ENCODE measurements at places on chromosomes 2 and 18.

DNA sequence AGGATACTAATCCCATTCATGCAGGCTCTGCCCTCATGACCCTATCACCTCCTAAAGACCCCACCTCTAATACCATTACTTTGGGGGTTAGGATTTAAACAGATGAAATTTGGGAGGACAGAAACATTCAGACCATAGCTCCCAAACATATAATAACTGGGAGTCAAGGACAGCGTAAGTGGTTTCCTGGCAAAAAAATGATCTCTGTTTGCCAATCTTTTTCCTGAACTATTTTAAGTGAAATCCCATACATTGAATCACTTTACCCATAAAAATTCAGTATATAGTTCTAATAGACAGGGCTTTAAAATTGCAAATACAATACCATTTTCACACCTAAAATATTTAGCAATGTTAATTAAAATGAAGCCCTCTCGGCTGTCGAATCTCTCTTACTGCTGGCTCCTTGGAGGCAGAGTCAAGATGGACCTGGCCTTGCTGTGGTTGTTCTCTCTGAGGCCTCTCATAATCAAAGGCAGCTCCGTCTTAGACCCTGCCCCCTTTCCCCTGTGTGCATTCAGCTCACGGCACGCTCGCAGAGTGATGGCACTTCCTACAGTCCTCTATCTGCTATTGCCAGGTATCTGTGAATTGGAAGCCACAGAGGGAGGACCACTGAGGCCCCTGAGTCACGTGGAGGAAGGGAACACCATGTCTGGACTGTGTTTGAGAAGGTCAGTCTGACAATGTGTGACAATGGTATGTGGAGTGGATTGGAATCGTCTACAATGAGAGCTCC lies 132.3 kb downstream of the UXS1 start:
- DNase-seq, result no peak

- DNase-seq, result peak; percentile 46
Observed at GRCh38 chr2:68771211-68771751, 36.7 kb downstream of the ARHGAP25 start.

DNA sequence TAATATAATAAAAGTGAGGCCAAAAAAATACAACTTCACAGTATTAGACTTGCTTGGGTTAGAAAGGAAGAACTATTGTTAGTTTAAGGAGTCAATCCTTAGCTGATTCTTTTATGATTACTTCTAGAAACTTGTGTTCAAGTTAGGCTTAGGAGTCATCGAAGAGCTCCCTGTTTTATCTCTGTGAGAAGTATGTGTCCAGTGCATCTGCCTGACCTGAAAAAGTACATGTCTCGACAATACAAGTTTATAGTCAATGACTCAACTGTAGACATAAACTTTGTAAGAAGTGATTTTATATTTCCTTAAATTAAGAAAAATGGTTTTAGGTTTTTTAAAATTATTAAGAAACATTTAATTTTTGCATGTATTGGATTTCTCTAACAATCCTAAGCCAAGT lies 571.2 kb downstream of the ZEB2 start:
- no peak for DNase-seq

- DNase-seq, result peak; percentile 45
Observed at GRCh38 chr2:30147196-30147714, 448 bp downstream of the YPEL5 start.

GRCh38 chr2:12504443-12504842 lies 212.3 kb upstream of the TRIB2 start:
- DNase-seq, result no peak

GRCh38 chr2:96325884-96326255 lies 753 bp downstream of the ITPRIPL1 start:
- DNase-seq, result no peak

GRCh38 chr2:36701391-36701795 lies 4.9 kb downstream of the VIT start:
- no peak for DNase-seq

GRCh38 chr2:108554528-108554927 lies 20.3 kb downstream of the LIMS1 start:
- no peak for DNase-seq

DNA sequence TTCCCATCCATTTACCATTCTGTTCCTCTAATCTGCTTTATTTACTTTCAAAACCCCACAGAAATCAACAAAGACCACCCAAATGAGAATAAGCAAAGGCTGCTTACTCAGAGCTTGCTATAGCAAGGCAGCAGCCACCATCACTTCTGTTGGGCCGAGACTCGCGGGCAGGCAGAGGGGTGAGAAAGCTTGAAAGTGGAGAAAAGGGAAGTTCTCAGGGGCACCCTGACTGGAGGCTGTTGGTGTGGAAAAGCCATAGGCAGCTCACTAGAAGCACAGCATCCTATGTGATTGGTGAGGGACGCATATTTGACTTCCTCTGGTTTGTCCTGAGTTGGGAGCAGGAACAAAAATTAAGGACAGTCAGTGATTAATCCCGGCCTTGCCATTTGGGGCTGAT lies 269.7 kb upstream of the THSD7B start:
- no peak for DNase-seq

- DNase-seq, result no peak
Observed at GRCh38 chr2:226971084-226971483, 135.2 kb downstream of the RHBDD1 start.

DNA sequence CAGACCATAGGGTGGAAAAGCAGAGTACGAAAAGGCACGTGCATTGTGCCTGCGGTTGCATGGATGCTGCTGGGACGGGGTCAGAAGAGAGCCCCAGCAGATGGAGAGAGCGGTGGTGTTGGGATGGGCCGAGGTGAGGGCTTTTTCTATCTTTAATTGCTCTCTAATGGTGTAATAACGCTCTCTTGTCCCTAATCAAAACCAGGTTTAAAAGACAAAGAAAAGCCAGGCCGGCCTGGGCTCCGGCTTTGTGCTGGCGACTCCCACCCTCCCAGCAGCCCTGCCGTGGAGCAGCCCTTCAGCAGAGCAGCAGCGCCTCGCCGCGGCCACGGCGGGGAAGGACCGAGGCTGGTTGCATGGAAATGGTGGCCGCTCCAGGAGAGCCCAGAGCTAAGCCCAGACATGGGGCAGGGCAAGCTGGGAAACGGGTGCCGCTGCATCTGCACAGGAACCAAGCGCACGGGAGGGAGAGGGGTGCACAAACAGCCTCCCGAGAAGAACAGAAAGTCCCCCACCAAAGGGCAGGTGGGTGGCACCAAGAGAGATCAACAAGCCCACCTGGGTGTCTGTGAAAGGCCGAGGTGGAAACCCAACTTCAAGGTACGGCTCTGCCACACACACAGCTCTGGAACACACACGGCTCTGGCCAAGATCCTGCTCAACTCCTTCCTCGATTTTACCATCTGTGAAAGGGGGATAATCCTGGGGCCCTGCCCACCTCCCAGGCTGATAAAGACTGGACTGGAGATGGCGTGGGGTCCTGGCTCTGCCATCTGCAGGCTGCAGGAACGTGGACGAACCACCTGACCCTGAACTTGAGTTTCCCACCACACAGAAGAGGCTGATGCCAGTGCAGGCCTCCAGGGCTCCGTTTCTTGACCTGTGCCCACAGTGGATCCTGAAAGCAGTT lies 15.0 kb downstream of the HS1BP3 start:
- DNase-seq, result peak; percentile 89

DNA sequence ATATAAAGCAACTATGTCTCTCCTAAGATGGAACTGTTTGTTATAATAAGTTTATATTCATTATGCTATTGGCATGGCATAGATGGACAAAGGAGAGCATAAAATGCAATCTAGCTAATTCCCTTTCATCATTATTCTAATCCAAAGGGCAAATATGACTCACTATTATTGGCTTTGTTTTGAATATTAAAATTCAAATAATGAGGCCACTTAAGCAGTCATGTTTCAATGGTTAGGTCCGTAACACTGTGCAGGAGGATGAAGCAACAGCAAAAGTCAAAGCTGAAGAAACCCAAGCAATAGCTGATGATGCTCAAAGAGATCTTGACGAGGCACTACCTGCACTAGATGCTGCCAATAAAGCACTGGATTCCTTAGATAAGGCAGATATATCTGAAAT lies 177.1 kb downstream of the TRABD2A start:
- no peak for DNase-seq

- no peak for DNase-seq
Observed at GRCh38 chr2:25255745-25256487, 85.8 kb downstream of the DNMT3A start.

GRCh38 chr18:45106331-45106774 lies 425.7 kb downstream of the SETBP1 start:
- DNase-seq, result peak; percentile 9

DNA sequence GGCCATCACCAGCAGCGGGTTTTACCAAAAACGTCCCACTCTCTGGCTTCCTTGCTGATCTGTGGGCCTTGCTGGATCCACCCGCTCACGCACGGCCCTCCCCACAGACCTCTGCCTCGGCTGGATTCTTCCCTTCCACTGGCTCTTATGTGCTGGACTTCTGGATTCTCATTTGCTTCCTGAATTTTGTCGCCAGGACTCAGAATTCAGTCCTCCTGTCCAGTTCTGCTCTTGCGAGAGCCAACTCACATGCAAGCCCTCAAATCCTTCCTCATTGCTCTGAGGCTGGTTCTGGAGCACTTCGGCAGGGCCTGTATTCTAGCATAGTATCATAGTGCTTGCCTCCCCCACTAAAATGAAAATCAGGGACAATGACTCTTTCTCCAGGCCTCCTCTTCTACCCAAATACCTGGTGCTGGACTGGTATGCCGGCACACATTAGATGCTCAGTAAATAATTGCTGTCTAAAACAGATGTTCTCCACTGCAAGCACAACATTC lies 115.5 kb downstream of the ATL2 start:
- DNase-seq, result no peak

DNA sequence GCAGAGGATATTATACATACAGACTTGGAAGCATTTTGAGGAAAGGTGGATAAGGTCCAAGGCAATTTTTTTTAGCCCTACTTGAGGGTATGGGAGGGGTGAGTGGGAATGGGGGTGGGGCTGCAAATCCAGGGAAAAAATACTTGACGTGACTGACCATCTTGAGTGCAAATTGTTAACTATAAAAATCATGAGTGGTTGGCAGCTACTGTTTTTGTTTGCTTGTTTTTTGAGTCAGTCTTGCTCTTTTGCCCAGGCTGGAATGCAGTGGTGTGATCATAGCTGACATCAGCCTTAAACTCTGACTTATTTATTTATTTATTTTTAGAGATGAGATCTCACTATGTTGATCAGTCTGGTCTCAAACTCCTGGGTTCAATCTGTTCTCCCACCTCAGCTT lies 458.8 kb downstream of the PIK3C3 start:
- DNase-seq, result no peak

GRCh38 chr2:34266908-34267697 lies 668.0 kb upstream of the FAM98A start:
- no peak for DNase-seq

GRCh38 chr2:133906926-133907325 lies 338.7 kb upstream of the NCKAP5 start:
- no peak for DNase-seq

DNA sequence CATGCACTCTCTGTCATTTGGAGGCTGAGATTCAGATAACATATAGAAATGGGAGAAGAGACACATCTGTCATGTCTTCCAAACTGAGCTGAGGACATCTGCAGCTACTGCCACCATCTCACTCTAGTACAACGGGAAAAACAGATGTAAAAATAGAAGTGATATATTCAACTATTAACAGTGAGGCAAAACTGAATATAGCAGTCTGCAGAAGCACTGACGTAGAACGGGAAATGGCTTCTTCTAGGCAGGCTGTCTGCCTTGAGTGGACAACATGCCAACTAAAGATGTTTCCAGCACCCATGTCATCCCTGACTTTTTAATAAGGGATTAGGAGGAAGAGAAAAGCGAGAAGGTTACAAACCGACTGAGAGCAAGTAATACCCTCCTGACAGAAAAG lies 51.6 kb downstream of the MRPL33 start:
- DNase-seq, result no peak

GRCh38 chr2:169464466-169464865 lies 14.8 kb upstream of the BBS5 start:
- no peak for DNase-seq

GRCh38 chr18:67651438-67651837 lies 134.9 kb upstream of the DSEL start:
- DNase-seq, result no peak

GRCh38 chr2:16394072-16394985 lies 271.3 kb downstream of the CYRIA start:
- no peak for DNase-seq

GRCh38 chr18:52130624-52131301 lies 209.2 kb upstream of the DCC start:
- DNase-seq, result no peak

GRCh38 chr2:33573657-33574056 lies 25.4 kb downstream of the FAM98A start:
- DNase-seq, result no peak

GRCh38 chr2:109322111-109322510 lies 193.1 kb downstream of the SH3RF3 start:
- no peak for DNase-seq

DNA sequence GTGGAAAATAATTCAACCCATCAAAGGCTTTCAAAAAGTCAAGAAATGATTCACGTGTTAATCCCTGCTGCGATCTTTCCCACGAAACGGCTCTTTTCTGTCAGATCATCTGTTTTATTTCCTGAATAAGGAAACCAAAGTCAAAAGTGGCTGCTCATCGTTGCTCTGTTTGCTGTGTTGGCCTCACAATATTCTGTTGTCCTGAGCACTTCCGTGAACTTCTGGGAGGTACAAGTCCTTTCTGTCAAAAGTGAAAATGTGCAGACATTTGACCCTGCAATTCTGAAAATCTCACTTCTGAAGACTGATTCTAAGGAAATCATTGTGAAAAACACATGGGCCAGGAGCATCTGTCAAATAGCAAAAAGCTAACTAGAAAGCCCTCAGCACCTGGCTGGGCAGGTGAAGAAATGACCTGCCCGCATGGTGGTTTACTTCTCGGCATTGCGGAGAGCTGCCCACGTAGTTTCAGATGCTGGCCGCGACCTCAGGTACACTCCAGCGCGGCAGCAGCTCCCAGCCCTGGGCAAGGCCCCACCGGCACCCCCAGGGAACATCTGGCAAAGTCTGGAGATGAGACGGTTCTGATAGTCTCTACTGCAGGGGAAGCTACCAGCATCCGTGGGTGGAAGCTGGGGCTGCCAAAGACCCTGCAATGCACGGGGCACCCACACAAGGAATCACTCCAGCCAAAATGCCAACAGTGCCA lies 31.9 kb upstream of the GPC1 start:
- no peak for DNase-seq

GRCh38 chr2:12727065-12727464 lies 10.3 kb downstream of the TRIB2 start:
- no peak for DNase-seq

GRCh38 chr2:197198890-197199289 lies 111.7 kb downstream of the ANKRD44 start:
- peak; percentile 70 for DNase-seq

- no peak for DNase-seq
Observed at GRCh38 chr2:64276417-64277095, 132.3 kb upstream of the PELI1 start.

GRCh38 chr2:235493775-235494715 lies at the start of gene AGAP1:
Gene AGAP1 (plus strand): TSS chr2:235494043.
- peak; percentile 63 for DNase-seq

DNA sequence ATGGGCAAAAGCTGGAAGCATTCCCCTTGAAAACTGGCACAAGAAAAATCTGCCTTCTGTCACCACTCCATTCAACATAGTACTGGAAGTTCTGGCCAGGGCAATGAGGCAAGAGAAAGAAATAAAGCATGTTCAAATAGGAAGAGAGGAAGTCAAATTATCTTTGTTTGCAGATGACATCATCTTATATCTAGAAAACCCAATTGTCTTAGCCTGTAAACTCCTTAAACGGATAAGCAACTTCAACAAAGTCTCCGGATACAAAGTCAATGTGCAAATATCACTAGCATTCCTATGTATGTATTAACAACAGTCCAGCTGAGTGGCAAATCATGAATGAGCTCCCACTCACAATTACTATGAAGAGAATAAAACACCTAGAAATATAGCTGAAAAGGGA lies 1579.3 kb downstream of the SUCLG1 start:
- DNase-seq, result no peak

- DNase-seq, result no peak
Observed at GRCh38 chr18:58867281-58867961, 2.7 kb downstream of the ZNF532 start.

Measured in GM13977 (cell line).